ENCODE measurements at places on chromosomes 2 and 18.
A peak's percentile ranks its signal among the peaks of the same experiment; 100 is the strongest.

DNA sequence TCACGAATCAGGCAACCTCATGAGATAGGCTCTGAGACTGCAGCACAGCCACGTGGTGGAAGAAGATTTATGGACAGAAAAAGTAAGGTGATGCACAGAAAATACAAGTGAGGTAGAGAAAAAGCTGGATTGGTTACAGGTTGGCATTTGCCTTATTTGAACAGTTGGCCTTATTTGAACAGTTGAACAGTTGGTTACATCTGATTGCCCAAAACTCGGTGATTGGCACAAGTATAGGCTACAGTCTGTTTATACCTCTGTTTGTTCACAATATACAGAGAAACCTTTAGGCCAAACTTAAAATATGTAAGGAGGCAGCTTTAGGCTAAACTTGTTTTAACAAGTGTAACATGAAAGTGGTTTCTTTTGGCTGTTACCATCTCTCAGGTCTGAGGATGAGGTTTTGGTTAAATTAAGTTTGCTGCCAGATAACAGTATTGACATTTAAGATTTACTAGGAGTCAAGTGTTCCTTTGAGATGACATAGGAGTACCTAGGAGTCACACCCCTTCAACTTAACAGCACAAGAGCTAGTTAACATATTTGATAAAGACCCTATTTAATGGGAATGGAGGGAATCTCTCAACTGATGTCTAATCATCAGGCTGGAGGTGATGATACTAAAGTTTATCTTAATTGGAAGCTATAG is 16.5 kb upstream of the GPR155 start:
- no peak for DNase-seq

GRCh38 chr2:74872389-74872836 is 38.5 kb downstream of the HK2 start:
- DNase-seq, result no peak

DNA sequence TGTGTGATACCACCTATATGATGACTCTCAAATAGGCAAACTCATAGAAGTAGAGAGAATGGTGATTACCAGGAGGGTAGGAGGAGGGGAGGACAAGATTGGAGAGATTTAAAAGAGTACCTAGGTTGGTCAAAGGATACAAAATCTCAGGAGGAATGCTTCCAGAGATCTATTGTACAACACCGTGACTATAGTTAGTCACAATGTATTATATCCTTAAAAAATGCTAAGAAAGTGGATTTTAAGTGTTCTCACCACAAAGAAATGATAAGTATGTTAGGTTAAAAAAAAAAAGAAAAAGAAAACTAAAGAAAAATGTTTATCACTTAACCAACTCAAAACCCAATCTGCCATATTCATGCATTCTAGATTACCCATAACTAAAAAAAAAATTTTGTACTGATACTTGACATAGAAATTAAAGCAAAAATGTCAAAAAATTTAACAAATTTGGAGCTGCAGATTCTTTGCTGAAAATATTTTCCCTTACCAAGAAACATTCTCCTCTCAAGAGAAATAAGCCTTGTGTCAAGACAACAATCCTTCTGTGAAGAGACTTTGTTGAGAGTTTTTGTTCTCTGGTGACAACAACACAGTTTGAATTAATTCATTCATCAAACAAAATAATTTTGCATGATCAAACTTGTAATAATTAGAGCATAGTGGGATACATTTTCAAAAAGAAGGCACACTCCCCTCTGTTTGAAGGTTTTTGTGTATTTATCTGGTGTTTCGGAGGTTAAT is 213.1 kb downstream of the DNER start:
- no peak for DNase-seq

- no peak for DNase-seq
Observed at GRCh38 chr18:6374935-6375529, 39.7 kb downstream of the L3MBTL4 start.

- no peak for DNase-seq
Observed at GRCh38 chr2:216888081-216888480, 28.2 kb upstream of the TNP1 start.

DNA sequence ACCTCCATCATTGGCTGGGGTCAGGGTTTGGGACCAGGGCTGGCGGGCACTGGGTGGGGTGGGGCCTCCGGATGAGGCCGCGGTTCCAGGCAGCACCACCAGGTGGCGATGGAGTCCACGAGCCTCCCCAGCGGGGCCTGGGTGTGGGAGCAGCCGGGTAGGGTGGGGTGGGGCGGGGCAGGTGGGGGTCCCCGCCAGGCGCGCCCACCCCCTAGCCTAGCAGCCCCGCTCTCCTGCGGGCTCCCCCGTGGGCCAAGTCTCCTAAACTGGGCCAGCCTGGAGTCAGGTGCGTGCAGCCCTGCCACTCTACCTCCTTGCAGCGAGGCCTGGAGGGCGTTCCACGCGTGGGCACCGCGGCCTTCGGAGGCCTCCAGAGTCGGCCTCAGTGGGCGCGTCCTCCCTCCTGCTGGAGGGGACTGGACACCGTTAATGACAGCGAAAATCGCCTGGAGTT is 187.5 kb downstream of the TWIST2 start:
- DNase-seq, result peak; percentile 4

- no peak for DNase-seq
Observed at GRCh38 chr2:63589148-63589958, 590 bp downstream of the MDH1 start.

- DNase-seq, result no peak
Observed at GRCh38 chr18:26357960-26358359, 131.7 kb downstream of the TAF4B start.

DNA sequence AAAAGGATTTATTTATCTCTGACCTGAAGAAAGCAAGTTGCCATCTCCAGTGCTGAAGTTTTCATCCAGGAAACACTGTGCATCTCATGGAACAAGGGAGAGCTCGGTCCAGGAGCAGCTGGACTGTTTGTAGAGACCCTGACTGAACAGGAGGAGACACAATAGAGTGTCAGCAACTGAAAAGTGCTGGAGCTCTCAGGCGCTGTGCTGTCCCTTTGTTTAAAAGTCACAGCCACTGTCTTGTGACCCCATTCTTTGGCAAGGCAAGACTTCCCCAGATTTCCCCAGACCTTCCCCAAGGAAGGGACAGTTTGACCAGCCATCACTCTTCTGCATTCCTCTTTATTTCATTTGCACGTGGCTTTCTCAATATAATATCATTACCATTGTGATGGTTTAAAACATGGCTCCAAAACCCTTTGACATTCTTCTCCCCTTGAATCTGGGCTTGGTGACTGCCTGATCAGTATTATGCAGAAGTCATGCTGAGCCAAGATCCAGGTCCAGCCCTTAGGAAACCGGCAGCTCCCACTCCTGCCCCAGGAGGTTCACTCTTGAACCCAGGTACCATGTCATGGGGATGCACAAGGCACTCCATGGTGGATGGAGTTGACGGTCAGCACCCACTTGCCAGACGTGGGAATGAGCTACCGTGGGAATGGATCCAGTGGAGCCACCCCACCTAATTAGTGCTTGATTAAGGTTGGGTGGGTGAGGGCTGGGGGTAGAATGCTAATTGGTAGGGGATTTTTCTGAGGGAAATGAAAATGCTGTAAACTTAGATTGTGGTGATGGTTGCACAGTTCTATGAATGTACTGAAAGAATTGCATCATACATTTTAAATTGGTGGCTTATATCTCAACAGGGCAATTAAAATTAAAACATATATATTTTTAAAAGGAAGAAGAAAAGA is 497.9 kb upstream of the RAB6C start:
- DNase-seq, result no peak

DNA sequence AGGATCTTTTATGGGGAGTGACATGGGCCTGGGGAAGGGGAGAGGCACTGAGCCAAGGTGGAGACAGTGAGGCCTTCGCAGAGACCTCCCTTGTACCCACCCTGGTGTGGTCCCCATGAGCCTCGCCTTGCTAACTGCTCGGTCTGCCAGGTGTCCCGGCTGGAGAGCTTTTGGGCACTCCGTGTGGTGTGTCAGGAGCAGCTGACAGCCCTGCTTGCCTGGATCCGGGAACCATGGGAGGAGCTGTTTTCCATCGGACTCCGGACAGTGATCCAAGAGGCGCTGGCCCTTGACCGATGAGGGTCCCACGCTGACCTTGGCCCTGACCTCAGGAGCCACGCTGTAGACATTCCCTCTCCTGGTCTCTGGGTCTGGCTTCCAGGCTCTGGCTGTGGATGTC is 11.5 kb upstream of the SLC4A3 start:
- DNase-seq, result no peak

DNA sequence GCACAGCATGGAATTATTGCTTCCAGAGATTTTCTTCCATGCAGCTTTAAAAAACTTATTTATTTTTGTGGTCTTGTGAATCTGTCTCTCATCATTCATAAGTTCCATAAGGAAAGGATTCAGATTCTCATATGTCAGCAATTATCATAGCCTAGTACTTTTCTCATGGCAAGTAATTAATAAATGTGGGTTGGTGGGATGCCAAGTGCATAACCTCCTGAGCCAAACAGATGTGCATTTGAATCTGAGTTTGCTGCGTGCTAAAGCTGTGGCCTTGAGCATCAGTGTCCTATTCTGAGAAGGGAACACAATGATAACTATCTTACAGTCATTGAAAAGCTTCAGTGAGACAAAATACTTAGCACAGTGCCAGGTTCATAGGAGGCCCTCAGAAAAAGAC is 331.9 kb downstream of the PDE11A start:
- no peak for DNase-seq

GRCh38 chr2:208407667-208408066 is 1.1 kb downstream of the PTH2R start:
- DNase-seq, result no peak

DNA sequence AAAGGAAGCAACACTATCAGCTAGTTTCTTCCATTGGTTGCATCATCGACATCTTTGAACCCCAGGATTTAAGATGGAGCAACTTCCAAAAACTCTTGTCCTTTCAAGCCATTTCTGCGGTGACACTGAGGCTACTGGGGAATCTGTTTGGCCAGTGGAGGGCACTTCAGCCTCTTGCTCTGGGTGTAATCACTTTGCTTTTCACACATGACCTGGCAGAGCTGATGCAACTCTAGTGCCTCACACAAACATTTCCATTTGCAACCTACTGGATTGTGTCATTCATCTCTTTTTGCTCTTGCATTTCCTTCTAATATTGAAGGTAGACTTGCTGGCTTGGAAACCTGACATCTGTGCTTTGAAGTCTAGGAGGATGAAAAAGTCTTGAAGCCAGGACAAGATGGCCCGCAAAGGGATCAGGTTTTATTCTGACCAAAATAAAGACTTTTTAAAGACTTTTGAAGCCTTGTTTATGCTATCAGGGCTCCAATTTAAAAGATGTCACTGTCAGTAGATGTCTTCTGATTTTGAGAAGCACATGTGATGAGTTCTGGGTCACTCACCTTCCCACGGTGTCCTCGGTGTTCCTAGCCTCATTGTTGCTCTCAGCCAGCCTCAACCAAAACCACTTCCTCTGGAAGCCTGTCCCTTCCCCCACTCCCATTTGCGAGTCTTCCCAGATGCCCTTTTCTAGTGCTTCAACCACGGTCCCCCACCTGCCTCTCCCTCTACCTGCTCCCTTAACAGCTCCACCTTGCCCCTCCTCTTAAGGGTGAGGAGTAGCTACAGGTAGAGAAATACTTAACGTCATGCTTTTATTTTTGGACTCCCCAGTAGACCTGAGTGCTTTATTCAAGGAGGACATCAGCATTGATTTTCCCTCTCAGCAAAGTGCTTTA is 69.7 kb upstream of the KCNE4 start:
- DNase-seq, result peak; percentile 65

GRCh38 chr18:10315522-10315921 is 138.9 kb upstream of the APCDD1 start:
- DNase-seq, result no peak

GRCh38 chr2:6525475-6525964 is 340.2 kb downstream of the CMPK2 start:
- DNase-seq, result no peak

DNA sequence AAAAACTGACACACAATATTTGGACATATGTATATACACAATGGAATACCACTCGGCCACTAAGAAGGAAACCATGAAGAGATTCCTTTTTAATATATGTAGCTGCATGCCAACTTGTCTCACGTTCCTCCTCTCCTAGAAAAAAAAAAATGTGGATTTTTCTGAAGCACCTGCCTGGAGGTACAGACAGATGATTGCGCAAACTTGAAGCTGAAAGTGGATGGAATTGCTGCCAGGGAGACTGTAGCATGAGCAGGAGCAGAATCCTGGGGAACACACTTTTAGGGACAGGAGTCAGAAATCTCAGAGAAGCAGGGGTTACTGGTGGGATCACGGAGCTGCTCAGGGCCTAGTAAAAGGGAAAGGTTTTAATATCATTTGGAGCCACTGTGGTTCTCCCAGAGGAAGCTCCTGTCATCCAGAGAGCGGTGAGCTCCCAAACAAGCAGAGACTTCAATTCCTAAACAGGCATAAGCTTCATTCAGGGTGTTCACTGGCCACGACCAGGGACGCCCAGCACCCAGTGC is 640 bp upstream of the SPR start:
- DNase-seq, result no peak

GRCh38 chr2:25362049-25362433 is 20.3 kb upstream of the DNMT3A start:
- DNase-seq, result peak; percentile 80

GRCh38 chr2:176793792-176794191 is 418.8 kb upstream of the HNRNPA3 start:
- no peak for DNase-seq

GRCh38 chr18:58118536-58118935 is 74.5 kb downstream of the NEDD4L start:
- no peak for DNase-seq

DNA sequence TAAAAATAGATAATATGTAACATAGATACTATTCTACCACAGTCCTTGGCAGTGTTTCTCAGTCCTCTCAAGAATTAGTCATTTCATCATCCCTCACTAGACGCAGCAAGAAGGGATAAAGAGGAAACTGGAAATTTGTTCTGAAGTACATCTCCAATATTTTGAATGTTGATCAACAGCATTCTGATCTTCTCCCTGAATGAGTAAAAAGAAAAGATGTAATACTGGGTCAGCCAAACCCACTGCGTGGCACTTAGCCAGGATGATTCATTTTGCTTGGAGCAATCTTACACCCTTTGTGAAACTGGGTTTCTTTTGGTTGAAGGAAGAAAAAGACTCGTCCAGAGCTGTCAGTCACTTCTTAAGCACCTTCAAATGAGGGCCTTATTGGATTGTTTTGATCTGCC is 54.1 kb downstream of the TAF1B start:
- peak; percentile 65 for DNase-seq

GRCh38 chr2:176024083-176024482 is 22.0 kb upstream of the LNPK start:
- DNase-seq, result no peak

DNA sequence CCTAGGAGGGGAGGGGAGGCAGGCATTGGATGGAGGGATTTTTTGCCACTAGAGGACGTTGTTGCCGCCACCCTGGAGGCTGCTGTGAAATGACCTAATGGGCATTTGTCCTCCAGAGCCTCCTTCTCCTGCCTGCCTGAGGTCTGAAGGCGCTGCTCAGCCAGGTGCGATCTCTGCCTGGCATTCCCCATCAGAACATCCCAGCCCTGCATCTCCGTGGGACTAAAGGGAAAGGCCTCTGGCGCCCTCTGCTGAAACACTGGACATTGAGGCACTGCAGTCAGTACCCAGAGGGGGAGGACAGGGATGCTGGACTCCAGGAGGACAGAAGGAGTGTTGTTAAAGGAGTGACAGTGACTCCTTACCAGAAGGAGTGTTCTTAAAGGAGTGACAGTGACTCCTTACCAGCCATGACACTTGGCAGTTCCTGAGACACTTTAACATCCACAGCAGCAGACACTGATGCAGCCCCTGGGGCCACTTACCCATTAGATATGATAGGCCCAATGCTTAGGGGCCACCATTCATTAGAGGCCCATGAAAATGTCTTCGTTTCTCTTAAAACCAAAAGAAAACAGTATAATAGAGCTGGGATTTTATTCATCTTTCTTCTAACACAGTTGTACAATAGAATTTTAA is 17.0 kb downstream of the THNSL2 start:
- peak; percentile 61 for DNase-seq

- DNase-seq, result no peak
Observed at GRCh38 chr18:26653943-26654615, 105.7 kb upstream of the KCTD1 start.

Measured in HCT116 (cell line).